Right forelimb (tissue), 1 donor: ENCODE measurements at places on chromosomes 1 and 21.
A peak's percentile ranks its signal among the peaks of the same experiment; 100 is the strongest.

GRCh38 chr1:239006276-239006675, 380.1 kb upstream of the CHRM3 start:
- DNase-seq: no peak

DNA sequence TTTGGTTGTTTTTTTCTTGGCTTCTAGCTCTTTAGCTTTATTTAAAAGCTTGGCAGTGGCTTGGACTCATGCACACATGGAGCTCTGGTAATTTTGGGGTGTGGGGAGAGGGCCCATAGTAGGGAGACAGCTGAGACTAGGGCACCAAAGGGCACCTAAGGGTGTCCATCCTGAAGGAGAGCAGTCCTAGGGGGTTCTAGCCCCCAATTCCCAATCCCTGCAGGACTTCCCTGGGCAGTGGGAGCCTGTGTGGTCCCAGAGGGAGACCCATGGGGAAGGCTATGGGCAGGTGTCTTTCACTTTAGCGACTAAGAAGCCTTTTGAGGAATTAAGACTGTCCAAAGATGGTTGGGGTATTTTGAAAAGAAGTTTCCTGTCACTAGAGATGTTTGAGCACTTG, 6.9 kb downstream of the CYP4B1 start:
- no peak for DNase-seq

- no peak for DNase-seq
These were observed 7.3 kb upstream of the UMODL1 start for GRCh38 chr21:42063571-42064521.

DNA sequence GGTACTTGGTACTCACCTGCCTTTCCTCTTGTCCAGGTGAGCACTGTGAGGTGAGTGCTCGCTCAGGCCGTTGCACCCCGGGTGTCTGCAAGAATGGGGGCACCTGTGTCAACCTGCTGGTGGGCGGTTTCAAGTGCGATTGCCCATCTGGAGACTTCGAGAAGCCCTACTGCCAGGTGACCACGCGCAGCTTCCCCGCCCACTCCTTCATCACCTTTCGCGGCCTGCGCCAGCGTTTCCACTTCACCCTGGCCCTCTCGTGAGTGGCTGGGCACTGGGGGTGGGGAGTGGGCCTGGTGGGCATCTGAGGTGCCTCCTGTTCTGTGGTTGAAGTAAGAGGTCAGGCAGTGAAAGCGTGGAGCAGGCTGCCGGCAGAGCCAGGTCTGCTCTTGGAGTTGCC, 11.7 kb downstream of the CELSR2 start:
- no peak for DNase-seq

DNA sequence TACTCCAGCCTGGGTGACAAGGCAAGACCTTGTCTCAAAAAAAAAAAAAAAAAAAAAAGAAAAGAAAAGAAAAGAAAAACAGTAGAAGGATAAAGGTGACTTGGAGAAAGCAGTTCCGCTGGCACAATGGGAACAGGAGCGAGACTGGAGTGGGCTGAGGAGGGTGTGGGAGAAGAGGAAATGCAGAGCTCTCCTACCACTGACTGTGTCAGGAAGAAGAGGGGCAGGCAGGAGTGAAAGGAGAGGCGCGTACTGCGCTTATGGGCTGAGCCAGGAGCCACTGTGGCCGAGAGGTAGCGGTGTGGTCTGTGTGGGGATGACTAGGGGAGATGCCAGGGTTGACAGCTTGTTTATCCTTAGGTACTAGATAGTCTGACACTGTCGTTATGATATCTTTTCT, 6.4 kb upstream of the PROK1 start:
- no peak for DNase-seq

- no peak for DNase-seq
These were observed 12.5 kb downstream of the HAO2 start for GRCh38 chr1:119380983-119381662.

DNA sequence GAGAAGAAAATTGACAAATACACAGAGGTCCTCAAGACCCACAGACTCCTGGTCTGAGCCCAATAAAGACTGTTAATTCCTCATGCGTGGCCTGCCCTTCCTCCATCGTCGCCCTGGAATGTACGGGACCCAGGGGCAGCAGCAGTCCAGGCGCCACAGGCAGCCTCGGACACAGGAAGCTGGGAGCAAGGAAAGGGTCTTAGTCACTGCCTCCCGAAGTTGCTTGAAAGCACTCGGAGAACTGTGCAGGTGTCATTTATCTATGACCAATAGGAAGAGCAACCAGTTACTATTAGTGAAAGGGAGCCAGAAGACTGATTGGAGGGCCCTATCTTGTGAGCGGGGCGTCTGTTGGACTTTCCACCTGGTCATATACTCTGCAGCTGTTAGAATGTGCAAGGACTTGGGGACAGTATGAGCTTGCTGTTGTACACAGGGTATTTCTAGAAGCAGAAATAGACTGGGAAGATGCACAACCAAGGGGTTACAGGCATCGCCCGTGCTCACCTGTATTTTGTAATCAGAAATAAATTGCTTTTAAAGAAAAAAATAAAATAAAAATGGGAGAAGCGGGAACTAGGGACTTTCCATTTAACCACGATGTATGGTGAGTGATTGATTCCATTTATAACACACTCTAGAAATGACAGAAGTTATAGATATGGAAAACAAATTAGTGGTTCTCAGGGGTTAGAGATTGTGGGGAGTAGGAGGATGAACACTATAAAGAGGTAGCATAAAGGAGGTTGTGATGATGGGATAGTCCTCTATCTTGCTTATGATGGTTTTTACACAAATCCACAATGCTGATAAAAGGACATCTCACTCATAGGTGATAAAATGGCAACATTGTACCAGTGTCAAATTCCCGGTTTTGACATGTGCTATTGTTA, 244.7 kb downstream of the MRPL39 start:
- DNase-seq: no peak

DNA sequence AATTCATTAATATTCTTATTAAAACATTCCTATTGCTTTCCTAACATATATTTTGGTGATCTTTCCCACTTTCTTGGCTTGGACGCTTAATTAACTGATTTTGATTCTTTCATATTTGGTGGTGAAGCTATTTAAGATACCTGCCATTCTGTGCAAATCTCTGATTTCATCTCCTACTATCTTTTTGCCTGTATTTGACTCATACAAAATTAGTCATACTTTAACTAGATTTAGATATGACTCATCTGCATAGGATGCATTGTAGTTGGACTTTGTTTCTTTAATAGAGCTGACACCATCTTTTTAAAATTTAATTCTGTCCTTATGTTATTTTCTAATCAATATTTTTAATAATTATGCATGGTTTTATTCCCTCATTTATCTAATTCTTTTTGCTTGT, 93.8 kb upstream of the PLPPR4 start:
- no peak for DNase-seq

GRCh38 chr1:201220388-201220715, 29.7 kb downstream of the IGFN1 start:
- DNase-seq: peak; percentile 10

DNA sequence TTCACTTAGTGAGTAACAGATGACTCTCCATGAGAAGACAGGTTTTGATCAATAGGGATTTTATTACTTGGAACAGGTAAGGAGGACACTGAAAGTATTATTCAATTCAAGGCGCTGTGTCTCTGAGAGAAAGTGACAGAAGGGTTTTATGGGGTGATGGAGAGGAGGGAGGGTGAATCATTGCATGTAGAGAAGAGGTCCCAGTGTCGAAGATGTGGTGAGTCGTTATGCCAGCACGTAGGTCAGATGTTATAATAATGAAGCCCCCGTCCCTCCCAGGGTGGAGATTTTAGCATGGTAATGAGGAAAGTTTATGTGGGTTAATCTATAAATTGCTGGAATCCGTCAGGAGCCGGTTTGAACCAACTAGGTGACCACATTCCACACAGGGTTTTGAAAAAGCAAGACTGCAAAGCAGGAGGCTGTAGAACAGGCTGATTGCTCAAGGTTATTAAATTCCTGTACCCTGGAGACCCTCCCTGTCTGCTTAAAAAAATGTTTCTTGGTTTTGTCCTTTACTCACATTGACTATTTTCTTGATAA, 586.4 kb upstream of the TMPRSS15 start:
- no peak for DNase-seq

GRCh38 chr1:105373681-105374080, 1624.0 kb downstream of the AMY1C start:
- DNase-seq: no peak
